ENCODE measurements at places on chromosomes 2 and 18. TPM values are rescaled to one million over a fixed set of nuclear protein-coding genes. Genes with fewer than 3 reads are reported as not detected.

EPAS1 gene
- 92.2 TPM for polyA plus RNA-seq

GKN2 gene
- not detected for polyA plus RNA-seq

DNA sequence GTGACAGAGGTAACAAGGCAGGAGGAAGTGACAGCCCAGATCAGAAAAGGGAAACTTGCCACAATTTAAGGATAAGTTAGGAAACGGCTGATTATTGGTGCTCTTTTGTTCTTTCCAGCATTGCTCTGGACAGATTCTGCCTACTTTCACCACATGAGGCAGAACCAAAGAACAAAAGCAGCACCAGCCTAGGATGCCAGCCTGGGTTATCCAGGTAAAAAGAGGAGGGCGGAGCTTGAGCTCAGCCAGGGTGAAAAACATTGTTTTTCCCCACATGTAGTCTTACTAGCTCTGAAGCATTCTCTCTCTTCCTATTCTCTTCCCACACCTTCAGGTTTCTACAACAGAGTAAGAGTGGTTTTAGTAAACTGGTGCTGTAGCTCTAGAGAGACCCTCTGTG lies 300.5 kb downstream of the TMX3 start:
- DNase-seq = no peak

GRCh38 chr18:25787276-25787675 lies 303.1 kb downstream of the SS18 start:
- no peak for DNase-seq

DNA sequence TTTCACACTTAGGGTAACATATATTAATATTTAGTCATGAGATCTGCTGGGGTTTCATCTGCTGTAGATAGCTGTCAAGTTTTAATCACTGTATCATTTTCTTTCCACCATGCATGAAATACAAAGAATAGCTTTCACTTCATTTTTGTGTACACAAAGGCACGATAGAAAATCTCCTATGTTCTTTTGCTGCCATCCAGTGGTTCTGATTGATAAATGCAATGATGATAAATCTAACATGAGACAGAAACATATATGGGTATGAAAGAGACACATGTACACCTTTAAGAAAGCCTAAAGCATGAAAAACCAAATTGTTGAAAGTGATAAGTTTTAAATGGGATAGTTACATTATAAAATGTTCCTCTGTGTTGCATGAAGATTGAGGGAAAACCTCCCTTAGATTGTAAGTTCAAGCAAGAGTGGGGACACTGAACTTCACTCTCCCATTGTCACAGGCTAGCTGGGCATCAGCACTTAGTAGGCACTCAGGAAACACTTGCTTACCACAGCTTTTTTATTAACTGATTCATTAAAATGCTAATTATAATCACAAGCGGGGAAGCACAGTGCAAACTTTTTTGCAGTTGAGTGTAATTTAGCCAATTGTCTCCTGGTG lies 31.2 kb downstream of the C1D start:
- peak; percentile 48 for DNase-seq

- no peak for DNase-seq
Measured at GRCh38 chr2:150156876-150157275, 330.6 kb downstream of the RND3 start.

DNA sequence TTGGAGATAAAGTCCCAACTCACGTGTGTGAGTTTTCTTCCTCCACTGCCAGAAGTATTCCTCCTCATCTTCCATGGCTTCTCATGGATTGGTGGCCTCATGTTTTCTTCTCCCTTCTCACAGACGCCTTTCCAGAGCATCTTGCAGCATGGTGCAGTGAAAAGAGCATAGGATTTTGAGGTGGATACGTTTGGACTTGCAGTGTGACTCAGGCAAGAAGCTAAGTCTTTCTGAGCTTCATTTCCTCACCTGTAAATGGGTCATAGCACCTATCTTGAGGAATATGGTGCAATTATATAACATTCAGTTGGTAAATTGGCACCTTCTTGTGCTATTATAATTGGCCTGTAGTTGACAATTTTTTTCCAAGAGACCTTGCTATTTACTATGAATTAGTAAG lies 247.6 kb downstream of the RDH14 start:
- no peak for DNase-seq

DNA sequence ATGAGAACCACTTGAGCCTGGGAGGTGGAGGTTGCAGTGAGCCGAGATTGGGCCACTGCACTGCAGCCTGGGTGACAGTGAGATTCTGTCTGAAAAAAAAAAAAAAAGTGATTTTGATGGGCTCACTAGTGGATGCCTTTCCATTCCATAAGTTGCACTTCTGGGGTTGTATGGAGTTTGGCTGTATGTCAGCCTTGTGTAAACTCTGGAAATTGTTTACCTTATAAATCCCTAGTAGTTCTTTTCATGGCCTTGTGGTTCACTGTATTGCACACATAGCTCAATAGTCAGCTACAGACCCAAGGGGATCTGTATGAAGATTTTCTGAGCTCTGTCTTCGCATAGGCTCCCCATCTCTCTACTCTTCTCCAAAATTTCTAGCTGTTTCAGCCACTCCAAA lies 131.9 kb downstream of the SOX11 start:
- DNase-seq = no peak

GRCh38 chr2:132978840-132979239 lies 308.8 kb upstream of the LYPD1 start:
- no peak for DNase-seq

GRCh38 chr2:42829671-42830440 lies 37.5 kb upstream of the HAAO start:
- no peak for DNase-seq

DNA sequence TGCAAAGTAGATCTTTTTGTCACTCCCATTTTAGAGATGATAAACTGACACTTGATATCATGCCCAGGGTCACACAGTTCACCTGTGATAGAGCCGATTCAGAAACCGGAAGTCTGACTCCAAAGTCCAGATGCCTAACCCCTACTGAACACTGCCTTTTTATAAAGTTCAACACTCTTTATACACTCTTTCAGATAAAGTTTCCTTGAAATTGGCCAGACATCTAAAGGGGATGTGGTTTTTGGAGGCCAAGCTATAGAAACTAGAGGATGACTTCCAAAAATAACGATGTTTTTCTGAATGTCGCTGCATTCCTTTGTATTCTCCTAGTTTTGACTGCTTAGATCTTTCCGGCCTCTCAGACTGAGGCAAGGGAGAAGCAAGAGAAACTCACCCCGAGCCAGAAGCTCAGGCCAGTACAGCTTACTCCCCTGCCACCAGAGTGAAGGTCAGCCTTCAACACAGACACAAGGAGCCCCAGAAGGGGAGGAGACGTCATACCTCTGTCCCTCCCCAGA lies 61.8 kb downstream of the NRP2 start:
- DNase-seq = no peak

- DNase-seq = no peak
Measured at GRCh38 chr18:8825729-8826375, 120.5 kb downstream of the MTCL1 start.

DNA sequence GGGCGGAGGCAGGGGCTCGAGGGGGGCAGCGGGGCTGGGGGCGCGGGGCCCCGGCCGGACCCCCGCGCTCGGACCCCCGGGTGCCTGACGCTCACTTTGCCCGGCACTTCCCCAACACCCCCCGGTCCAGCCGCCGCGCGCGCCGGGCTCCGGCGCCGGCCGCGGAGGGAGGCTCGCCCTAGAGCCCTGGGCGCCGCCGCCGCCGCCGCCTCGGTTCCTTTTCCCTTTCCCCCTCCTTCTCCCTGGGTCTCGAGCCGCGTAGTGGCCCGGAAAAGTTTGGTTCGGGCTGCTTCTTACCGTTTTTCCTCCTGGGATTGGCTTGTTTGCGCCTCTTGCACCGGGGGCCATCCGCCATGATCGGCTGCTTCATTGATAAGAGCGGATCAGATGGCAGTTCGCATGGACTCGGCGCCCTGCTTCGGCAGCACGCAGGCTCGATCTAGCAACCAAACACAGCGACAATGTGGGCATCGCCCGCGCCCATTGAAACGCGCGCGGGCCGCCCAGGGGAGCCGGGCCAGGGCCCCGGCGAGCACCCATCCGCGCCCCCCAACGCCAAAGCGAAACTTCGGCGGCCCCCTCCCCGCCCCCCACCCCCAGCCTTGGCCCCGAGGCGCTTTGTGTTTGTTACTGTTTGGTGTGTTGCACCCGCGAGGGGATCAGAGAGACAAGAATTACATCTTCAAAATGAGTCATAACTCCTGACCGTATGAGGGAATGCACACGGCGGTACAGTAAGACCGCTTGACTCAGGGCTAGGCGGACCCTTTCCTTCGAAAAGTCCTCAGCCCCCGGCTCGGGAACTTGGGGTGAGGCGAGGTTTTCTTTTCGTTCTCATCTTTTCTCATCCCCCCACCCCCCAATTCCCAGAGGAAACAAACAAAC lies 2.7 kb downstream of the ZEB2 start:
- peak; percentile 77 for DNase-seq

DNA sequence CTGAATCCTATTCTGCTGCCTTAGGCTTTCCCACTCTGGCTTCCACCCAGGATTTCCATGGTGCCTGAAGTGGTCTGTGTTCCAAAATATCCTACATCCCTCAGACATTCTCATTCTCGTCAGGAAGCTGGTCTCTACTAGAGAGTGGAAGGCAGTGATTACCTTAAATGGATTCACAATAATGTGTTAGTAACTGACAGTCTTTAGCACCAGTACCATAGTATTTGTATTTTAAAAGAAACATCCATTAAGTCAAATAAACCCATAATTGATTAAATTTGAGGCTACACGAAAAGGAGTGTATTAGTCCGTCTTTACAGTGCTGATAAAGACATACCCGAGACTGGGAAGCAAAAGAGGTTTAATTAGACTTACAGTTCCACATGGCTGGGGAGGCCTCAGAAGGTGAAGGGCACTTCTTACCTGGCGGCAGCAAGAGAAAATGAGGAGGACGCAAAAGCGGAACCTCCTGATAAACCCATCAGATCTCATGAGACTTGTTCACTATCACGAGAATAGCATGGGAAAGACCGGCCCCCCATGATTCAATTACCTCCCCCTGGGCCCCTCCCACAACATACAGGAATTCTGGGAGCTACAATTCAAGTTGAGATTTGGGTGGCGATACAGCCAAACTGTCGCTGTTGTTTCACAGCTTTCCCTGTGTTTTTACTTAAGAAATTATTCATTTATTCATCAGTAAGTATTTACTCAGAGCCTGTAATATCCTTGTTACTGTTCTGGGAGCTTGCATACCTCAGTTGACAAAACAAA lies 306.5 kb downstream of the STK39 start:
- no peak for DNase-seq
